Uterus (tissue), 4 donors: ENCODE measurements at places on chromosomes 3 and 15. TPM values are rescaled to one million over a fixed set of nuclear protein-coding genes. Genes with fewer than 3 reads are reported as not detected.

- DNase-seq: no peak
- no peaks in the 10 kb centered on the region for H3K4me1 ChIP-seq
- no peak overlapping the region for H3K27ac ChIP-seq
- H3K36me3 ChIP-seq: no peaks in the 10 kb centered on the region
Observed at GRCh38 chr3:150722267-150722666, 18.5 kb upstream of the ERICH6 start.

Gene EID1
- 427 TPM for total RNA-seq

DNA sequence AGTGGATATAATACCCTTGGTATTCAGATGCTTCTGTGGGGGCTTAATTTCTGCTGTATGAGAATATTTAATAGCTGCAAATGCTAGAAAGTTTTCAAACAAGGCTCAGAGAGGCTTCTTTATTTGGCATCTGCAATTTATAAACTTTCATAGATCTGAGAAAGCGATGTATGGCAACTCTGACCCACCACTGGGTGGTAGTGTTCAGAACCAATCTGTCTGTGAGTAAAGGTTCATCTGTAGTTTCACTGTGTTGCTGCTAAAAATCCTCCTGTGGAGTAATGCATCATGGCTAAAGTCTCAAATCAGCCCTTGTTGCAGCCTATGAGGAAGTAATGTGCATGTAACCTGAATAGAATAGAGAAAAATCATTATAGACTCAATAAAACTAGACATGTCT lies 47.4 kb downstream of the CLSTN2 start:
- H3K27ac ChIP-seq: no peak overlapping the region
- H3K4me1 ChIP-seq: no peaks in the 10 kb centered on the region
- no peaks in the 10 kb centered on the region for H3K27me3 ChIP-seq
- no peak overlapping the region for H3K4me3 ChIP-seq
- DNase-seq: no peak
- H3K36me3 ChIP-seq: no peaks in the 10 kb centered on the region

Gene CLRN1
- total RNA-seq: not detected

GRCh38 chr3:32109256-32109655 lies 2.8 kb downstream of the GPD1L start:
- H3K4me1 ChIP-seq: no peaks in the 10 kb centered on the region
- no peaks in the 10 kb centered on the region for H3K36me3 ChIP-seq
- peak overlapping the region; percentile 47 for H3K27ac ChIP-seq
- H3K27me3 ChIP-seq: no peaks in the 10 kb centered on the region
- H3K4me3 ChIP-seq: no peak overlapping the region

- H3K36me3 ChIP-seq: no peaks in the 10 kb centered on the region
- H3K27me3 ChIP-seq: no peaks in the 10 kb centered on the region
- no peak for DNase-seq
- H3K4me1 ChIP-seq: peaks cover 3% of the 10 kb centered on the region
Observed at GRCh38 chr15:32871883-32872282, 154.1 kb downstream of the GREM1 start.

- no peaks in the 10 kb centered on the region for H3K36me3 ChIP-seq
- no peak for DNase-seq
- H3K4me3 ChIP-seq: no peak overlapping the region
- no peak overlapping the region for H3K27ac ChIP-seq
Observed at GRCh38 chr3:113058188-113058587, 67.4 kb downstream of the GTPBP8 start.
